Activated T-cell treated with anti-CD3 and anti-CD28 coated beads for 4 hours (primary cell): ENCODE measurements at places on chromosomes 12 and 14.

DNA sequence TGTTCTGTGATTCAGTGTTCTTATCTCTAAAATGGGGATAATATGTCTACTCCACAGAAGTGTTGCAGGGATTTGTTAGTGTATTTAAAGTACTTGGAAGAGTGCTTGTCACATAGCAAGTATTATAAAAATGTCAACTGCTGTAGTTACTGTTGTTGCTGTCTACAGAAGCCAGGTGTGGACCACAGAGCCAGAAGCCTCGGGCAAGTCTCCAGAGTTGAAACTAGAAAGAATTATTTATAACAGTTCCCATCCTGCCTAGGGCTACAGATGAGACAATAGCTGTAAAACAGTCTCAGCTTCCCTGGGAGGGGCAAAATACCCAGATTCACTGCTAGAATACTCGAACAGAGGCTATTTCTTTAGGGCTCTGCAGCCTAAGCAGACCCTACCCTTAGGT is 55.4 kb upstream of the FUT8 start:
- DNase-seq: no peak

- no peak for DNase-seq
Measured at GRCh38 chr12:58081488-58081887, 140.1 kb downstream of the ATP23 start.

DNA sequence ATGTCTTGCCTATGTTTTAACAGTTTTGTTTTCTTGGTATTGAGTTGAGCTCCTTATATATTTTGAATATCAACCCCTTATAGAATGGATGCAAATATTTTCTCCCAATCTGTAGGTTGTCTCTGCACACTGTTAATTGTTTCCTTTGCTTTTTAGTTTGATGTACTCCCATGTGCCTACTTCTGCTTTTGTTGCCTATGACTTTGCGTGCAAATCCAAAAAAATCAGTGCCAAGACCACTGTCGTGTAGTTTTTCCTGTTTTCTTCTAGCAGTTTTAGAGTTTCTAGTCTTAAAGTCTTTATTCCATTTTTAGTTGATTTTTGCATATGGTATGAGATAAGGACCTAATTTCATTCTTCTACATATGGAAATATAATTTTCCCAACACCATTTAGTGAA is 28.8 kb downstream of the SENP1 start:
- no peak for DNase-seq

- no peak for DNase-seq
Measured at GRCh38 chr12:20144341-20144740, 224.0 kb upstream of the PDE3A start.

DNA sequence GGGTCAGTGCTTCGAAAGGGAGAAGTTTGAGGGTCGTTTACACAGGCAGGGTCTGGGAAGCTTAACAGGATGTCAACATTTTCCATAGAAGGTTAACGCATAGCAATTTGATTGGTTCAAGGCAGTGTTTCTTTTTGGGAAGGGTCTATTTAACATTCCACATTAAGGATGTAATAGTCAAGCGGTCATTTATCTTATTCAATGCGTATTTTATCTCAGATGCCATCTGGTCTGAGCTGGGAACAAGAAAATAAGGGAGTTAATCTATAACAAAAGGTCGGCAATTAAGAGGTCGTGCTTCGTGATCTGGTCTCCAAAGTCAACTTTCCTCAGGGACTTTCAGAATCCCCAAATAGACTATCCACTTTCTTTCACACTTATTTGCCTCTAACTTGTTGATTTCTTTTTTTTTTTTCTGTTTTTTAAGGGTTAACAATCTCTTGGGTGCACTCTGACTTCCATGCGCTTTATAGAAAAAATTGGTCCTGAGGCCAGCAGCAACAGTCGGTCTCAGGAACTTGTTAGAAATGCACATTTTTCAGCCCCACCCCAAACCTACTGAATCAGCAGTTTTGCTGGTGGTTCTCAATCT is 550 bp upstream of the RESF1 start:
- DNase-seq: no peak

GRCh38 chr12:116402163-116402939 is 124.9 kb upstream of the MED13L start:
- no peak for DNase-seq

- no peak for DNase-seq
Measured at GRCh38 chr12:130965214-130965613, 11.5 kb downstream of the ADGRD1 start.

GRCh38 chr12:44689587-44689986 is 186.5 kb downstream of the NELL2 start:
- no peak for DNase-seq

DNA sequence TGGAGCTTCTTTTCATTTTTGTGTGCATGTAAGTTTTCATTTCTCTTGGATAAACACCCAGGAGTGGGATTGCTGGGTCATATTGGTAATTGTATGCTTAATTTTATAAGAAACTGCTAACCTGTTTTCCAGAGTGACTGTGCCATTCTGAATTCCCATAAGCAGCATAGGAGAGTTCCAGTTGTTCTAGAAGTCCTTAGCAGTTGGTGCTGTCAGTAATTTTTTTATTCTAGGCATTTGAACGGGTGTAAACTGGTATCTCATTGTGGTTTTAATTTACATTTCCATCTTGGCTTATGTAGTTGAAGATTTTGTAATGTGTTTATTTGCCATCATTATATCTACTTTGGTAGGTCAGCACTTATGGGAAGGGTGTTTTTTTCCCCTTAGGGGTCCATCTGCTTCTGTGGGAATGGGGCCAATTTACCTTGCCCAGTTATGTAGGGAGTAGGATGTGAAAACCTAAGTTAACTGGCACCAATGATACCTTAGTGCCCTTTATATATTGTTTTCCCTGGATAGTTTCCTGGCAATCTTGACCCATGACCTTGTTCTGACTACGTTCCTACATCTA is 202.9 kb downstream of the AKAP6 start:
- DNase-seq: no peak

- peak; percentile 45 for DNase-seq
Measured at GRCh38 chr12:2752676-2753371, 41.9 kb upstream of the FKBP4 start.

DNA sequence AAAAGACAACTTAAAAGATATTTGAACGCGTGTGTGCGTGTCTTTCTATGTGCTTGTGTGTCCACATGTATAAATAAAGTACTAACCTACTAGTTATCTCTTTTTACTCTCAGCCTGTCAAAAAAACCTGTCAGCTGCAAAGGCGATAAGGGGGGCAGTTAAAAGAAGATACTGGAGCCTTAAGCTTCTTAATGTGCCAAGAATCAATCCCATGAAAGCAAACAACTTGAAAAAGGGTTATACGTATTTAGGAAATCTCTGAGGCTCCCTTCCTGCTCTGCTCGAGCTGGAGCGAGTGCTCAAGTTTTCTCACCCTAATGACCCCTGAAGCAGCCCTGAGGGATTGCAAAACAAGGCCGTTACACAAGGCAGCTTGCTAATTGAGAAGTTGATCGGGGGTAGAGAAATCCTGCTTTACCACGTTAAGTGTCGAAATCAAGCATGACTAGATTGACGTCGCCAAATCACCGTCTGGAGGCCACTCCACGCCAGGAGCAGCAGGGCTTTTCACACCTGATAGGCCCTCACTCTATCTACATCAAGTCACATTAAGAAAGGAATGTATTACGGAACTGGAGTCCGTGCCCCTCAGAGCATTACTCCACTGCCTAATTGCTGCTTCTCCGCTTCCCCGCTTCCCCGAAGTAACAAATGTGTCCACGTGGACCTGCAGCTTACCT is 32.4 kb downstream of the LMO3 start:
- no peak for DNase-seq

DNA sequence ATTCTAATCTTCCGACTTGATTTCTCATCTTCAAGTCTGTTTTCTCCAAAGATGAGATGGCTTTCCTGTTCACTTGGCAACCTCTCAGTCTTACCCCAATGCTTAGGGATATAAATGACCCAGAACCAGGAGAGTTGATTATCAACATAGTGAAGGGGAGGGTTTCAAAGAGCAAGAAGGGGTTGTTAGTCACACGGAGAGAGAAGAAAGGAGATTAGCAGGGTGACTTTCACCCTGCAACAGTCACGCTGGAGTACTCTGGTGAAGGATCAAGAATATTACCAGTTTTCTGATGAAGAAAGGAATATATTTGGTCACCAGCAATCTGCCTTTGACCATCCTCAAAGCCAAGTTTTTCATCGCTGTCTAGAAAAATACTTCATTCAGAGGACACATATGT is at the start of gene TMEM52B:
Gene TMEM52B (plus strand): TSS at position 212 of the 400 bp plus-strand sequence. CDS start 543 bp downstream, outside the sequence.
- no peak for DNase-seq

DNA sequence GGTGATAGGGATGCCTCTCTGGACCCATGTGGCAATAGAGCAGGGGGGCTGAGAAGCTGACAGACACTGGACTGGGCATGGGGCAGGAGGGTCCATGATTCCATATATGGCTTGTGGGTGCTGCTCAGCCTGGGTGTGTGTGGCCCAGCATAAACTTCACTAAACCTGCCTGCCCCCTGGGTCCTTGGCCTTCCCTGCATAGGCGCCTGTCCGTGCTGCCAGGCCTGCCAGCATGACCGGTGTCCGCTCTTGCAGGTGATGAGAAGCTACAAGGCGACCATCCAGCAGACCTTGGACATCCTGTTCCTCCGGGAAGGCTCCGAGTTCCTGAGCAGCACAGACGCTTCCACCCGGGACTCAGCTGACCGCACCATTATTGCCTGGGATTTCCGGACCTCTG is 61.6 kb downstream of the BEGAIN start:
- DNase-seq: no peak

- DNase-seq: no peak
Measured at GRCh38 chr14:52950410-52950897, 396 bp downstream of the FERMT2 start.

GRCh38 chr12:67876305-67876915 is 112.8 kb upstream of the IFNG-AS1 start:
- no peak for DNase-seq

- no peak for DNase-seq
Measured at GRCh38 chr12:96457191-96457930, 32.0 kb upstream of the CFAP54 start.

GRCh38 chr12:67758521-67758920 is 110.0 kb downstream of the DYRK2 start:
- DNase-seq: no peak

DNA sequence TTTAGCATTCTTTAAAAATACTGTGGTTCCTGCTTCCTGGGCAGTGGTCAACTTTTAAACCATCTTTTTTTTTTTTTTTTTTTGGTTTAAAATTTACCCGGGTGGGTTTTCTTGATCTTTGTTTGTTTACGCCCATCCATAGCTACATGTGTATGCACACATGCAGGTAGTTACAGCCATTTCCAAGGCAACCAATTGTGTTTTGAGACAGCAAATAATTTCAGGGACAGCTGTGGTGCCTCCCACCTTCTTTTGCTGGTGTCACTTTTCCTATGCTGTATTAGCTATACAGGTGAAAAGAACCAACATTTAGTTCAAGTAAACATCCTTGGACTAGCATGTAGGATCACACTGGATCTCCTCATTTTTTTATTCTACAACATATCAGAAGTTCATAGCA is 52.0 kb upstream of the PSMA6 start:
- DNase-seq: no peak

- DNase-seq: no peak
Measured at GRCh38 chr14:32601906-32602305, 272.8 kb downstream of the AKAP6 start.

DNA sequence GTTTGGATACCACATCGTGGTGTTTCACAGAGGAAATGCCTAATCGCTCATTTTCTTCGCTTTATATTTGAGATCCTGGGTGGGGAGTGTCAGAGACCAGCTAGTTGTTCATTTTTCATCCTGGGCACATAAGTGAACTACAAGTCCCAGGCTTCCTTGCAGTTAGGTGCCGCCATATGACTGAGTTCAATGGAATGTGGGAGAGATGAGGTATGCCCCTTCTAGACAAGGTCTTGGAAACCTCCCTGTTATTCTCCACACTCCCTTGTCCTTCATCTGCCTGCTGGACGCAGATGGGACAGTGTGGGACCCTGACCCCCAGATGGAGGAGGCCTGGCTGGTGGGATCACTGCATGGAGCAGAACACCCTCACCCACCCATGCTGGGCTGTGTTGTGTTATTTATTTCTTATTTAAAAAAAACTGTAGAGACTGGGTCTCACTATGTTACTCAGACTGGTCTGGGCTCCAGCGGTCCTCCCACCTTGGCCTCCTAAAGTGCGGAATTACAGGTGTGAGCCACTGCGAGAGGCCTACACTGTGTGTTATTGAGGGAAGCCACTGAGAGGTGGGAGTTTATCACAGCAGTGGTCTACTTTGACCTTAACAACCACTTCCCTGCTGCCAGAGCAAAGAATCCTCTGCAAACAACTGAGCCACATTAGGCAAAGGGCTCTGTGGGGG is 42.9 kb upstream of the VRK1 start:
- no peak for DNase-seq

DNA sequence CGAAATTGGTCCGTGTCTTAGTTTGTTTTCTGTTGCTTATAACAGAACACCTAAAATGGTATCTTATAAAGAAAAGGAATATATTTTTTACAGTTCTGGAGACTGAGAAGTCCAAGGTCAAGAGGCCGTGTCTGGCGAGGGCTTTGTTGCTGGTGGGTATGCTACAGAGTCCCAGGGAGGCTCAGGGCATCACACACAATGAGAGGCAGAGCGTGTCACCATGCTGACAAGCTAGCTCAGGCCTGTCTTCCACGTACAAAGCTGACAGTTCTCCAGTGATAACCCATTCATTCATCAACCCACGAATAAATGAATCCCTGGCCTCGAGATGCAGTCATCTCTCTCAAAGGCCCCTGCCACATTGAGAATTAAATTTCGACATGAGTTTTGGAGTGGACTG is 56.7 kb upstream of the AEBP2 start:
- DNase-seq: no peak
